ENCODE measurements at places on chromosomes 1 and 21.

DNA sequence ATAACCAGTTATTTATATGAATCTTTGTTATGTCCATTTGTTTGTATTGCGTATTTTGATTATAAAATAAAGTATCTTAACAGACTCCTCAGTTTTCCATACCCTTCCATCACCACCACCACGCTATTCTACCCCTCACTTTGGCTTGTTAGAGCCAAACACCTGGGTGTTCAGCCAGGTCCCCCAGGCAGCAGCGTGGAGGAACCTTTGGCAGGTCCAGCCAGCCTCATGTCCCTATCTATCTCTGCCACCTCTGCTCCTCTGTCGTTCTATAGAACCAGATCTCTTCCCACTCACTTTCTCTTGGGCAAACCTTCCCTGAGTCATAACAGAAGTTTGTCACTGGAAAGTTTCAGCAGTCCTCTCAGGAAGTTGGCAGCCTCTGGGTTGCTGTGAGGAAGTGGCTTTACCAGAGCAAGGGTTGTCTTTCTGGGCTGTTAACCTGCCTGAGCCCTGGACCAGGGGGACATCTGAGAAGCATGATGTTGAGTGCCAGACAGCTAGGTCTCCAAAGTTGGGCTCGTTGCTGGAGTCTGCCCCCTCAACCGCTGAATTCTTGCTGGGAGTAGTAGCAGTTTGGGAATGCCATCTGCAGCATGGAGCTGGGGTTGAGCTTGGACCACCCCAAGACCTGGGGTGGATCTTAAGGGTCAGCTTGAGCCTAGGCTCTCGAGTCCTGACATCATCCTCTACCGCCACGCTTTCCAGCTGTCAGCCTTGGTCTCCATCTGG is 996 bp upstream of the SH3BGRL3 start:
- no peak for DNase-seq

- DNase-seq = no peak
Measured at GRCh38 chr1:63857478-63857877, 83.7 kb downstream of the ROR1 start.

DNA sequence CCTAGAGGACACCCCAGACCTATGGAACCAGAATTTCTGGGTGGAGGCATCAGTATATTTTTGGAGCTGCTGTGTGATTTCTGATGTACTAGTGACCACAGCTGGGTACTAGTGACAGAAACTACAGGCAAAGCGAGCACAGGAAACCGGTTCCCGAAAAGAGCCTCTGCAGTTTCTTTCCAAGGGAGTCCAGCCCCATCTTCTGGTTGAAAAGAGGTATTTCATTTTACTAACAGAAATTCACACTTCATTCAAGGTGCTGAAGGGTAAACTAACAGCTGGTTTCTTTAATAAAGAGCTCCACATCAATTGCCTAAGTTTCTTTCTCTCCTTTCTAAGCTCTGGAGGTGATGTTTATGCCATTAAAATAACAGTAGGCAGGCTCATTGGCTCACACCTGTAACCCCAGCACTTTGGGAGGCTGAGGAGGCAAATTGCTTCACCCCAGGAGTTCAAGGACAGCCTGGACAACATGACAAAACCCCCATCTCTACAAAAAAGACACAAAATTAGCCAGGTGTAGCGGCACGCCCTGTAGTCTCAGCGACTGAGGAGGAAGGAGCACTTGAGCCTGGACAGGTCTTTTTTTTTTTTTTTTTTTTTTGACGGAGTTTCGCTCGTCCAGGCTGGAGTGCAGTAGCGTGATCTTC is 22.0 kb downstream of the THAP3 start:
- DNase-seq = no peak

DNA sequence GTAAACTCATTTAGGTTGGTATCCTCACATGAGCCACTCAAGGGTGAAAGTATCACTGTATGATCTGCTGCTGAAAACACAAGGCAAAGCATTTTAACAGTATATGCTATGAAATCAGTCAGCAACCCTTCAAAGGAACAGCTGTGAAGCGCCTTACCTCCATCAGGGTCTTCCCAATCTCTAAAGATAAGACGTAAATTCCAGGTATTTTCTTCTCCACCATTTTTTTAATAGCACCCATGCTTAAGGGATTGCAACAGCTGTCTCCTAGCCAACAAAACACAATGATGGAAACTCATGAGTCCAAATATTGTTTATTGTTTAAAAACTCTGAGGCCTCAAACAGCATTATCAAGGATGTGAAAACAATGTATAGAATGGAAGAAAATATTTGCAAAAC is 4.8 kb downstream of the PPT1 start:
- DNase-seq = no peak

DNA sequence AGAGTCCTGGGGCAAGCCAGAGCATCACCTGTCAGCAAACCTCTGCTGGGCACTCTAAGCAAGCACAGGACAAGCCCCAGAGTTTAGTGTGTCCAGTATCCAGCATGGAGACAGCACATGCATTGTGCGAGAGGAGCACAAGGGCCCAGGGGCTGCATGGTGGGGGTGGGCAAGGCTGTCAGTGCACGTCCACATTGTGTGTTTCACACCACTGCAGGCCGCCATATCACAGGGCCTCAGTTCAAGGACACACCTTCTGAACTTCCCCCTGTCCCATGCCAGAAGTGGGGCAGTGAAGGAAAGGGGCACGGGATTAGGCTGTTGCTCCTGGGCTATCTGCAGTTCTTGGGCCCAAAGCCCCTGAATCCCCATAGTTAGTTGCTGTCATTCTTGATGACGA is 782 bp upstream of the TSTD1 start:
- no peak for DNase-seq

DNA sequence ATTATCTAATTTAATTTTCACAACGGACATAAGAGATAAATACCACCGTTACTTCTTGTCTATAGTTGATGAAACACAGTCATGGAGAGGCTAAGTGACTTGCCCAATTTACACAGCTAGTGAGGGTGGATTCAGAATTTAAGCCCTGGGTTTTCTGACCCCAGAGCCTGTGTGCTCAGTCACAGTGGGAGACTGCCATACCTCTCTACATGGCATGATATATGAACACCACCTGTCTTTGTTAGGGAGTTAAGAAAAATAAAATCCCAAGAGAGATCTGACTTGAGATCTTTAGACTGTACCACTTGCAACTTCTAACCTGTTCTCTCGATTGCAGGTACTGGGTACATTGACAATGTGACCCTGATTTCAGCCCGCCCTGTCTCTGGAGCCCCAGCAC is 40.3 kb downstream of the LAMC2 start:
- no peak for DNase-seq

DNA sequence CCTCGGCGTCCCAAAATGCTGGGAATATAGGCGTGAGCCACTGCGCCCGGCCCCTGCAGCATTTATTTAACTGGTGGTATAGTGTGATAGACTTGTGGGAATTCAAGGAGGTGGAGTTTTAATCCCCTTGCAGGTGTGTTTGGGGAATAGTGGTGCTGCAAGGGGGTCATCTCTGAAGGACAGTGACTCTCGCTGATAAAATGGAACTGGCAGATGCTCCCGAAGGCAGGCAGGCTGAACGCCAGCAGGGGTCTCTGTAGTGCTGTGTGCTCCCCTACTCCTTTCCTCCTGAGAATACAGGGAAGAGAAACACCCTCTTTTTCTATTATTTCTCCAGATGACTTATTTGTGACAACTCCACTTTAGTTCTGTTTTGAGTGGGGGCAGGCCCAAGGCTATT is 4.0 kb downstream of the OSCP1 start:
- no peak for DNase-seq

- no peak for DNase-seq
Measured at GRCh38 chr1:223299553-223299952, 64.4 kb downstream of the SUSD4 start.

- no peak for DNase-seq
Measured at GRCh38 chr1:29858646-29859045, 622.3 kb downstream of the PTPRU start.

GRCh38 chr1:184664042-184664660 is 90.5 kb downstream of the EDEM3 start:
- DNase-seq = no peak

GRCh38 chr1:21937034-21937371 is at the start of gene HSPG2:
Gene HSPG2 (minus strand): TSS chr1:21937310. CDS start chr1:21937217, 93 bp downstream.
- no peak for DNase-seq

- DNase-seq = no peak
Measured at GRCh38 chr1:2548068-2548589, 8.0 kb upstream of the TNFRSF14 start.

DNA sequence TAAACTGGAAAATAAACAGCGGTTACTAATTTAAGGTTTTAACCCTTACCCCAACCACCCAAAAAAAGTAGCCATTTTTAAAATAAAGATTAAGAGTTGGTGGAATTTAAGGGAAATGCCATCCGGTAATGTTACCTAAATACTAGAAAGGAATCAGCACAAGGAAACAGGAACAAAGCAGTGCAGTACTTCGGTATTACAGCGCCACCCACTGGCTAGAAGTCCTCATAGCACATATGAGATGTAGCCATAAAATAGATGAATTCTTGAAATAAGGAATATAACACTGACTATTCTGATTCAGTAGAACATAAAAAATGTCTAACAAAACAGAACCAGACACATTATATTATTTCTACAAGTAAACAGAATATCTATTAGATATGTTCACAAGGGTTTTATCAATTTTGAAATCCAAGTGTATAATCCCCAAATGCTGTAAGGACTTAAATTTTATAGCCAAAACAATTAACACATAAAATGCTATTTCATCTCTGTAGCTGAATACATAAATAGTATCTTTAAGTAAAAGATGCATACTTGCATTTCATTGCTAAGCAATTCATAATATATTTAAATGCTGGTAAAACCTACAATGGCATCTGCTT is 58.8 kb downstream of the FRRS1 start:
- DNase-seq = peak; percentile 19

- DNase-seq = no peak
Measured at GRCh38 chr1:167881786-167882185, 32.1 kb downstream of the ADCY10 start.

GRCh38 chr1:151494741-151495281 is 16.4 kb upstream of the CGN start:
- no peak for DNase-seq

GRCh38 chr1:219039682-219040154 is 134.0 kb upstream of the LYPLAL1 start:
- no peak for DNase-seq

GRCh38 chr1:223210788-223211120 is 67.7 kb upstream of the TLR5 start:
- no peak for DNase-seq

GRCh38 chr1:232627645-232628334 is 2.1 kb downstream of the SIPA1L2 start:
- peak; percentile 41 for DNase-seq

GRCh38 chr21:46562472-46562871 is 42.4 kb downstream of the S100B start:
- DNase-seq = no peak

DNA sequence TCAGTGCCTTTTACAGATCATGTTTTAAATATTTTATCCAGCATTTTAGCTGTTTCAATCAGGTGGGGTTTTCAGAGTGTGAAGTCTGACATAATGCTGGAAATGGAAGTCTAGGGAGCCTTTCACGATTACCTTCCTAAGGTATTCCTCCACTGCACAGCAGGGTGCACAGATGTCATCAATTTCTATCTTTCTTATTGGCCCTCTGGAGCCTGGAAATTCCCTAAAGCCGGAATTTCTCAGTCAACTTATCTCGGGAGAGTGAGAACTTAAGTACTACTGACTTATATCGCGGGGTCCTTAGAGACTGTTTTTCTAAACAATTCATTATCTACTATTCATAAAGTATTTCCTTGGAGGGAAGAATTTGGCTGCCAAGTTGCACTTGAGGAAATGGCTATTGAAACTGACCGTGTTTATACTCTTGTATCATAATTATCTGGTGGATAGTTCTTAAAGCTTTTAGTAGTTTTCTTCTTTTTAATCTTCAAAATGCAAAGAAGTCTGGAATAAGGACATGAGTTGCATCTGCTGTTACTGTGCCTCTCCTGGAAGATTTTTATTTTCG is 311.8 kb upstream of the B3GALT2 start:
- no peak for DNase-seq

GRCh38 chr1:65172936-65173690 is 25.1 kb downstream of the AK4 start:
- DNase-seq = no peak

DNA sequence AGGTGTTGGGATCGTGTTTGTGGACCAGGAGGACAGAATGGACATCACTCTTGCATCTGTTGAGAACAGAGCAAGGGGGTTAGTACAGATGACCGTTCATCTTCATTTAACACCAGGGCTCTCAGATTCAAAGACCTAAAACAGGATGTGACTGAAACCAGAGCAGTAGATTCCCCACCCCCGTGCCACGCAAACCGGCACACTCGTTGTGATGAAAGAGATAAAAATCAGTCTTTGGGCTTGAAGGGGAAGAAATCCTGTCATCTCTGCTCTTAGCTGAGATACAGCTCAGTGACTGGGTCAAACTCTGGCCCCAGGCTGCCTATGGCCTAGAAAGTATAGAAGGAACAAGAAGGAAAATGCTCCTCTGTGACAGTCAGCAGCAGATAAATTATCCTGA is 146.2 kb upstream of the KRTAP19-8 start:
- DNase-seq = no peak

GRCh38 chr21:44517175-44517899 is 22.7 kb downstream of the KRTAP10-1 start:
- DNase-seq = peak; percentile 97

- DNase-seq = no peak
Measured at GRCh38 chr21:33244082-33244778, 14.5 kb downstream of the IFNAR2 start.

DNA sequence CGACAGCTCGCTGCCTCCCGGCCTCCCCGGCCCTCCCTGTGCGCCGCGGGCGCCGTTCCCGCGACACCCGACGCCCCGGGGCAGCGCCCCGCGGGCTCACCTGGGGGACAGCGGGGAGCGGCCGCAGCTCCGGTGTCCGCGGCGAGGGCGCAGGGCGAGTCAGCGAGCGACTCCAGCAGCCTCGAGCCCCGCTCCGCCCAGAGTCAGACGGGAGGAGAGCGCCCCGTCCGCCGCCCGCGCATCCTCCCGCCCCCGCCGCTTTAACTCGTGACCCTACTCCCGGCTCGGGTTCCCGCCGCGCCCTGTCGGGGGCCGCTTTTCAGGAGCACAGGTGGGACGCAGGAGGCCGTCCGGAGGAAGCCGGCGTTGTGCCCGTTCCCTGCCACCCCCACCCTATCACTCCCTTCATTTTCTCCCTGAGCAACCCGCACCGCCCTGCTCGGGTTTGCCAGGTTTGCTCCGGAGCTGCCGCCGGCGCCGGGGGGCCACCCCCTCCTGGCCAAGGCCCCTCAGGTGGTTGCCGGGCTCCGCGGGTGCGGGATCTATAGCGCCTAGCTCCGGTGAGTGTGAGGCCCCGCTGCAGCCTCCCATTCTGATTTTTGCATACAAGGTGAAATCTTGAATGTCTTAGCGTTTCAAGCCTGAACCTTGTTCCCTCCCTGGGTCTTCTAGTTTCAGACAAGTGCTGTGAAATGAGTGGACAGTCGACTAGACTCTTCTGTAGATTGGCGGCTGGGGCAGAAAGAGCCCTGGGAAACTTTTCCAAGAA is at the start of gene MCOLN3:
Gene MCOLN3 (minus strand): TSS at position 205 of the 769 bp plus-strand sequence. CDS start 3,140 bp downstream, outside the sequence.
- peak; percentile 27 for DNase-seq

DNA sequence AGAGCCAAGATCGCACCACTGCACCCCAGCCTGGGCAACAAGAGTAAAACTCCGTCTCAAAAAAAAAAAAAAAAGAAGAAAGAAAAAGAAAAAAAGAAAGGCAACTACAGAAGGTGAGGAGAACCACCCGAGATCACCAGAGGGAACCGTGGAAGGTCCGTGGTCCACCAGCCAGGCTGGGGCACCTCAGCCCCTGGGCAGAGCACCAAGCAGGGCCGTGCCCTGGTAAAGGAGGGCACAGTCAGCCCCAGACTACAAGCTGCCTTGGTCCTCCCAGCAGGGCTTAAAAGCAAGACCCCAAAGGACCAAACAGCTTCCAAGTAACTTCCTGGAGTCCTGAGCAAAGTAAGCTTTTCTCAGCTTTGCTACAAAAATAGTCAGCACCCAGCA is 8.8 kb upstream of the SAMD11 start:
- DNase-seq = no peak
